ENCODE measurements at places on chromosomes 4 and X.
A peak's percentile ranks its signal among the peaks of the same experiment; 100 is the strongest.

DNA sequence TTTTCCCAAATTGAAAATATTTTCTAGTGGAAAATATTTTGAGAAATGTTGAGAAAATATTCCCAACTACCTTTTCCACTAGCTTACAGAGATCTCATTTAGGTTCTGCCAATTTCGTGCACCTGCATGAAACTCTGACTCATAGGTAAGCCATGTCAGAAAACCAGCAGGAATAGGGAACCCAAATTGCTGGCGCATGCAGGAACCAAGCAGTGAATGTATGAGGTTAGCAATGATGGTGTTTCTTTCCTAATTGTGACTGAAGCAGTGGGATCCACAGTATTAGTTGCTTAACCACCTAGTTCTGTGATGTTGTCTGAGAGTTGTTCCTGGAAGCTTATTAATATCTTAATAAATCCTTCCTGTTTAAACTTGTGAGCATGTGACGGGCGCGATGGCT is 381.0 kb upstream of the TRAM1L1 start:
- no peak for DNase-seq

DNA sequence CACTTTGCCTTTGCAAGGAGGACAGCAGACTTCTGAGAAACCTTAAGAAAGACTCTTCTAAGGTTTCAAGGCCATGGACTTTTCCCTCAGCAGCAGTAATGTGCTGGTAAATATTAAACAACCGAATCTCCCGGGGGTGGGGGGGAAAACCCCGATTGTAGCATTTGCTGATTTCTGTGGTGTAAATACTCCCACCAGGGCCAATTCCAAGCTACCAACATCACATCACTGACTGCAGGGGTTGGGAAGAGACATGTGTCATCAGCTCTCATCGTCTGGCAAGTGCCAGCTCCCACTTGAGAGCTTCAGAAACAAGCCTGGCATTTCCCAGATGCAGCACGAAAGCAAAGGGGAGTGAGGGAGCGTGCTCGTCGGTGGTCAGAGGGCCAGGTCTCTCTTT is 101.2 kb downstream of the BCOR start:
- DNase-seq: no peak

DNA sequence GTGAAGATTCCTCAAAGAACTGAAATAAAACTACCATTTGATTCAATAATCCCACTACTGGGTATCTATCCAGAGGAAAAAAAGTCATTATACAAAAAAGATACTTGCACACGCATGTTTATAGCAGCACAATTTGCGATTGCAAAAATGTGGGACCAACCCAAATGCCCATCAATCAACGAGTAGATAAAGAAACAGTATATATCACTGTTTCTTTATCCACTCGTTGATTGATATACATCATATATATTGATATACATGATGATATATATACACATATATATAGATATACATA is 13.6 kb upstream of the AFP start:
- DNase-seq: no peak

DNA sequence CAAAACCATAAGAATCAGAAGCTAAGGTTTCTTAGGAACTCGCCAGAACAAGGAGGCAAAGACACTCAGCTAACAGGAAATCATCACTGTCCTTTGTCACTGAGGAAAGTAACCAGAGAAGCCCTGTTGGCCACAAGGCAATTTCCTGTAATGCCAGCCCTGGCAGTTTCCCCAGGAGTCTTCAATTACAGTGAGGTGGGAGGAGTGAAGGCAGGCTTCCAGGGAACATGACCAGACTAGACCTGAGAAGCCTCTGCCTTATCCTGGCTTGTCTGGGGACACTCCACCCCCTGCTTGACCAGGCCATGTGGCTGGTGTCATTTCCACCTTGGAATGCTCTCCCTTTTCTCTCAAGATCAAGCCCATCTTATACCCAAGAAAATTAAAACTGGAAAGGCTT is 125.3 kb downstream of the COL4A6 start:
- DNase-seq: no peak

- no peak for DNase-seq
Observed at GRCh38 chr4:80124246-80125211, 51.5 kb upstream of the ANTXR2 start.

DNA sequence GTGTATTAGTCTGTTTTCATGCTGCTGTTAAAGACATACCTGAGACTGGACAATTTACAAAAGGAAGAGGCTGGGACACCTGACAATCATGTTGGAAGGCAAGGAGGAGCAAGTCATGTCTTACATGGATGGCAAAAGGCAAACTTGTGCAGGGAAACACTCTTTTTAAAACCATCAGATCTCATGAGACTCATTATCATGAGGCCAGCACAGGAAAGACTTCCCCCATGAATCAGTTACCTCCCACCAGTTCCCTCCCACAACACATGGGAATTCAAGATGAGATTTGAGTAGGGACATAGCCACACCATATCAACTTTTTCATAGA is 11.2 kb downstream of the TENT5D start:
- no peak for DNase-seq

DNA sequence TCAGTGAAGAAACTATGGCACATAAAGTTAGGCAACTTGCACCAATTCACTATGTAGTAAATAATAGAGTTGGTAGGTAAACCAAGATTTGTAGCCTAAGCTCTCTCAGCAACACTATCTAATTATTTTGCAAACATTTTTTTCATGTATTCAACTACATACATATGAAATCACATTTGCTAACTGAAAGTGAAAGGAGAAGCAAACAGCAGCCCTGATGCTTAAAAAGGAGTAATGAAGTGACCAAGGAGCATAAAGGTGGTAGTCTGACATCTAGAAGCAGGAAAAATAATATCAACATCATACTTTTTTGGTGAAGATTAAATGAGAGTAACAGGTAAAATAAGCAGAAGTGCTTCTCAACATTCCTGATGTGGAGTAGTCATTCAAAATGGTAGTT is 603.7 kb downstream of the GRXCR1 start:
- no peak for DNase-seq

DNA sequence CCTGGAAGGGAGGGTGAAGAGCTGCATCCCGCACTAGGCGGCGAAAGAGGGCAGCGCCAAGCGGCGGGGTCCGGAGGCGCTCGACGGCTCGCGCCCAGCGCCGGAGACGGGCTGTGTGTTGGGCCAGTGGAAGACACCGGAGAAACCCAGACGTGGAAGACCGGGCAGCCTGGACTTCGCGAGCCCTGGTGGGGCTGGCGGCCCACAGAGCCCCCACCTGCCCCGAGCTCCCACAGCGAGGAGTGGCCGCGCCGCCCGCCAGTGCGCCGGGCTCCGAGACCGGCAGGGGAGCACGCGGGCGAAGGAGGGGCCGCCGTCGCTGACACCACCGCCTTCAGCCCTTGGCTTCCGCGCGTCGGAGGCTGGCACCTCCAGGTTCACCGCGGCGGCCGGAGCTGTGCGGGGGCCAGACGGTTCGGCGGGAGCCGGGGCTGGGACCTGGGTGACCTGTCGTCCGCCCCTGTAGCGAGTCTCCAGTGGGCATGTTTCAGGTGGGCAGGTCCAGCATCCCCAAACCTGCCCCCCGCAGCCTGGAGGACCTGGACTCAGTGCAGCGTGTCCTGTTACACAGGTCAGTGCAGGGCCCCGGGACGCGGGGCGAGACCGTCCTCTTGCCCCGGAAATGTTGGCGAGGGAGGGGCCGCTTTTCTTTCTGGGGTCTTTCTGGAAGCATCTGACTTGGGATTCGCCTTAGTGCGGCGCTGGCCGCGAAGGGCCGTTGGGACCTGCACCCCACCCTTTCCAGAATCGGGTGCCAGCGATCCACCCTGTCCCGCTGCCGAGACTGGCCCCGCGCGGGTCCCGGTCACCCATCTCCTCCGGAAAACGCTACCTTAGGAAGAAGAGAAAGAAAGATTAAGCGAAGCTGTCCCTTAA is 9.6 kb upstream of the INTU start:
- DNase-seq: peak; percentile 34

- no peak for DNase-seq
Observed at GRCh38 chr4:56289934-56290333, 97.4 kb downstream of the AASDH start.

GRCh38 chr4:147407261-147408045 is 73.4 kb upstream of the EDNRA start:
- peak; percentile 8 for DNase-seq

DNA sequence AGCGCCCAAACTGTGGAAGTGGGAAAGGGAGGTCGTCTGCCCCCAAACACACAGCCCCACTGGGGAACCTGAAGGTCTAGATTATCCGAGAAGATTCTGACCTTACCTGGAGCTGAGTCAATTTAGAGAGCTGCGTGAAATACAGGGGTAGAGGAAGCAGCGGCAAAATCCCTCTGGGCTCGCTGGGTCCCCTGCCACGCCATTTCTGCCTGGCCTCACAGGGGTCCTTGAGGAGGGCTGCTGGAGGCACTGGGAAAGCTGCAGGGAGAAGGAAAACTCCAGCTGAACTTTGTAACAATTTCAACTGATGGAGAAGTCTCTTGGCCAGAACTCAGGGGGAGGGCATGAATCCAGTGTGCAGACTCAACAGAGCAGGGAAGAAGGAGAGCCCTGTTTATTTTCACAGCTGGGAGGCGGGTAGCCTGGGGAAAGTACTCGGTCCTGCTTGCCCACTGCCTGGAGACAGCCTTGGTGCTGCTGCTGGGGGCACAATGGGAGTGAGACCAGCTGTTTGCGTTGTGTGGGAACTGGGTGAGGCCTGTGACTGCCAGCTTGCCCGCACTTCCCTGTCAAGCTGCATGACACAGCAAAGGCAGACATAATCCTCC is 93.2 kb upstream of the MAPK10 start:
- no peak for DNase-seq

DNA sequence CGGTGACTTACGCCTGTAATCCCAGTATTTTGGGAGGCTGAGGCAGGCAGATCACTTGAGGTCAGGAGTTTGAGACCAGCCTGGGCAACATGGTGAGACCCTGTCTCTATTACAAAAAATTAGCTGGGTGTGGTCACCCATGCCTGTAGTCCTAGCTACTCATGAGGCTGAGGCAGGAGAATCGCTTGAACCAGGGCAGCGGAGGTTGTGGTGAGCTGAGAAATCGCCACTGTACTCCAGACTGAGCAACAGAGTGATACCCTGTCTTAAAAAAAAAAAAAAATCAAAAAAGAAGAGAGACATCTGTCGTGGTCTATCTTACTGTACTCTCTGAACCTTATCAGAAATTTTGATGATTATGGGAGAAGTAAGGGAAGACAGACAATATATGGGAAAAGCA is 144.3 kb downstream of the CAMK2D start:
- no peak for DNase-seq

DNA sequence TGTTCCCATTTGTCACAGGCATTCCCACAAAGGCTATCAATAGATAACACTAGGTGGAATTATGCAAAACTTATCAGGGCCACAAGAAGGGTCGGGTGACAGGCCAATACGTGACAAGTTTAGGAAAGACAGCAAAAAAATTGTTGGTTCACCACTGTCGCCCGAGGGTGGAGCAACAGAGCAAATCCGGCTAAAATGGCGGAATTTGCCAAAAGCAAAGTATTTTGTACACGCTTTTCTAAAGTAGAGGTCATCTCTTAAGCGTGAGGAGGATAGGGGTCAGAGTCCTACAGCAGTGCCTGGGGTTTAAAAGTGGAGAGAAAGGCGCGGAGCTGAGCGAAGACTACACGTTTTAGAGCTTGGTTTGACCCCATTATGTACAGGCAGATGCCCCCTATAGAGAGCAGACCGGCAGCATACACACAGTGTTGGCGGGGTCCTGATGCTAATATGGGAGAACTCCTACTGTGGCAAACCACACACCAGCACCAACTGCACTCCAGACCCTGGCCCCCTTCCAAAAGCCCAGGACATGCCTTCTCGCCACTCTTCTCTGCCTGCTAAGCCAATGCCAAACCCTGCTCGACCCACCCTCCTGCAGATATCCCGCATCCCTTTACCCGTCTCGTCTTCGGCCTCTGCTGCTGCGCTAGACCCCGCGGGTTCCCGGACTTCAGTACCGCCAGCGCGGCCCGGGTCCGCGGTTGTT is 733 bp downstream of the CCNA2 start:
- DNase-seq: peak; percentile 71

GRCh38 chr4:102535398-102536082 is 34.4 kb downstream of the NFKB1 start:
- no peak for DNase-seq

- no peak for DNase-seq
Observed at GRCh38 chrX:123422875-123423274, 238.8 kb downstream of the GRIA3 start.

DNA sequence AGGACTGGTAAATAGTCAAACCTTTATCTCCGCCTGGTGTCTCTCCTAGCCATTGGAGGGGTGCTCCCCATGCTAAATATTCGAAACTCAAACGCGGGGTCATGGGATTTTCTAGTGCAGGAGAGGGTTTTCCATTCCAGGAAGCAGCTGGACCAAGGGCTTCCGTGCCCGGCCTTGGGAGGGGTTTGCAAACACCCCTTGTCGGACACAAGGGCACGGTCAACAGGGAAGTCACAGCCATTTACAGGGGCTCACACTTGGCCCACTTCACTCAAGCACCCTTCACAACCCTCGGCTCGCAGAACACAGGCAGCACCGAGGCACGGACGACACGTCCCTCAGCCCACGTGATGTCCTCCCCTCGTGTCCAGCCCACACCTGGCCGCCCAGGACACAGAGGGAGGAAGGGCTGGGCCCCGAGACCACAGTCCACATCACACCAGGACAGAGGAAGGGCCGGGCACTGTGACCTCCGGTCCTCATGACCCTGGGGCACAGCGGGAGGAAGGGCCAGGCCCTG is 10.3 kb upstream of the PLCXD1 start:
- no peak for DNase-seq
